ENCODE measurements at places on chromosomes 13 and 19. TPM values are rescaled to one million over a fixed set of nuclear protein-coding genes. Genes with fewer than 3 reads are reported as not detected.

The MBD3L2 gene
- not detected for total RNA-seq

The TLE6 gene
- total RNA-seq: 1.1 TPM

The TTYH1 gene
- total RNA-seq: 2.8 TPM

The PROZ gene
- total RNA-seq: not detected

The PRSS57 gene
- not detected for total RNA-seq

The FFAR2 gene
- total RNA-seq: 0.32 TPM

The SULT2A1 gene
- not detected for total RNA-seq

The IGSF23 gene
- not detected for total RNA-seq

The ERICH4 gene
- total RNA-seq: not detected

The PRTN3 gene
- not detected for total RNA-seq

The GAS6 gene
- 189 TPM for total RNA-seq

GRCh38 chr13:32538143-32538620, 413 bp downstream of the N4BP2L2 start:
- no peak for DNase-seq

GRCh38 chr13:40377783-40378182, 288.7 kb downstream of the FOXO1 start:
- DNase-seq: no peak

GRCh38 chr13:44573071-44573470, 3.1 kb downstream of the TSC22D1 start:
- DNase-seq: no peak

DNA sequence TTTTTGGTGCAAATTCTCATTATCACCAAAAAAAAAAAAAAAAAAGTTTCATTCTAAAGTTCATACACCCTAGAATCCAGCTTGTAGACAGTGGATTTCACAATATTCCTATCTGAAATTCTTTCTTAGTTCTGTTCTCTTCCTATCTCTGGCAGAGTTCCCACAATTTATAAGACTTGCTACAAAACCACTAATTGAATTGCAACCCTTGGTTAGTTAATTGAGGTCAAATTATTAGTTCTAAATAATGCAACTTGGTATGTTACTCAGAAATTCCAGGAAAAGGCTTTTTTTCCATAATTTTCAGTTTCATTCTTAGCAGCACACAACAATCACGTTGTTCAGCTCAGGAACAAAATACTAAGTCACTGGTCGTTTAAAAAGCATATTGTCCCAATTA, 58.5 kb downstream of the SPATA13 start:
- DNase-seq: no peak

DNA sequence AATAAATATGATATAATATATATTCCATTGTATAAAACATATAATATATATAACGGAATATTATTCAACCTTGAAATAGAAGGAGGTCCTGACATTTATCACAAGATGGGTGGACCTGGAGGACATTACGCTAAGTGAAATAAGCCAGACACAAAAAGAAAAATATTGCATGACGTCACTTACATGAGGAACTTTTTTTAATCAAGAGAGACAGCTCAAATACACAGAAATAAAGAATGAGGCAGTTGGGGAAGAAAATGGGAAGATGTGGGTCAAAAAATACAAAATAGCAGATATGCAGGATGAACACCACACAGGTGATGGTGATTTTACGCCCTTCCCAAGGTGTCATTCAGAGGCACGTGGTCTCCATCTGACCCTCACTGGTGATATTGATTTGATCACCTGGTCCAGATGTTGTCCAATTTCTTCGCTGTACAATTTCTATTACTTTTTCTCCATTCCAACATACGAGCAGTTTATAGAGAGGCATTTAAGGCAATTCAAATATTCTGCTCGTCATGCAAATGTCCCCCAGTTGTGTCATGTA, 513 bp upstream of the ZNF317 start:
- no peak for DNase-seq

- no peak for DNase-seq
Observed at GRCh38 chr19:10637894-10638293, 12.5 kb downstream of the SLC44A2 start.

DNA sequence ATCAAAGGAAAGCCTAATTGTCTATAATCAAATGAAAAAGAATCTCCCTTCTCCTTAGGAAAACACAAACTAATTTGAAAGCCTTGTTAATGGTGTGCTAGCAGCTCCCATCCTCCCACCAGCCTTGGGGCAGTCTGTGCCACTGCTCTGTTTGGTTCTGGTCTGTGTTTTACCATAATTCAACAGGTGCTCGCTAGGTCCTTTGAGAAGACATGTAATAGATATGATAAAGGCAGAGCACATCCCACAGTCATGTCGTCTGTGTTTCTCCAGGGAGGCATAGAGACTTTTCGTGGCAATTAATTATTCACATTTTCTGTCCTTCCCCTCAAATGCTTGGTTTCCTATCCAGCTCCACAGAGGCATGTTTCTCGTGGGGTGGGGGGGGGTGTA, 23.8 kb downstream of the FAM124A start:
- DNase-seq: no peak

DNA sequence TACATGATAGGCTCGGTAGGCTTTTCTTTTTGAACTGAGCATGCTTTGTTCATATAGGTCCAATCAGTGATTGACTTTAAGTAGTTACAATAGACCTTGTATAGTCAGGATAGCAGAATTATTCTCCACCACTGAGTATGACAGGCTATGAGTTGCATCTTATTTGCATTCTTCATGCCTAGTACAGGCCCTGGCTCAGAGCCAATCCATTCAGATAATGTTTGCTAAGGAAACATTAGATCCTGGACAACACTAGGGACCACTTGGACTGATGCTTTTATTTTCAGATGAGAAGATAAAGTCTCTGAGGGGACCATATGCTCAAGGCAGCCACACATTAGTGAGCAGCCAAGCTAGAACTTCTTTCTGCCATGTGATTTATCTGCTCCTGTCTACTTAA, 133.9 kb downstream of the KL start:
- no peak for DNase-seq

GRCh38 chr19:392375-392970, 16.5 kb downstream of the C2CD4C start:
- DNase-seq: peak; percentile 0

DNA sequence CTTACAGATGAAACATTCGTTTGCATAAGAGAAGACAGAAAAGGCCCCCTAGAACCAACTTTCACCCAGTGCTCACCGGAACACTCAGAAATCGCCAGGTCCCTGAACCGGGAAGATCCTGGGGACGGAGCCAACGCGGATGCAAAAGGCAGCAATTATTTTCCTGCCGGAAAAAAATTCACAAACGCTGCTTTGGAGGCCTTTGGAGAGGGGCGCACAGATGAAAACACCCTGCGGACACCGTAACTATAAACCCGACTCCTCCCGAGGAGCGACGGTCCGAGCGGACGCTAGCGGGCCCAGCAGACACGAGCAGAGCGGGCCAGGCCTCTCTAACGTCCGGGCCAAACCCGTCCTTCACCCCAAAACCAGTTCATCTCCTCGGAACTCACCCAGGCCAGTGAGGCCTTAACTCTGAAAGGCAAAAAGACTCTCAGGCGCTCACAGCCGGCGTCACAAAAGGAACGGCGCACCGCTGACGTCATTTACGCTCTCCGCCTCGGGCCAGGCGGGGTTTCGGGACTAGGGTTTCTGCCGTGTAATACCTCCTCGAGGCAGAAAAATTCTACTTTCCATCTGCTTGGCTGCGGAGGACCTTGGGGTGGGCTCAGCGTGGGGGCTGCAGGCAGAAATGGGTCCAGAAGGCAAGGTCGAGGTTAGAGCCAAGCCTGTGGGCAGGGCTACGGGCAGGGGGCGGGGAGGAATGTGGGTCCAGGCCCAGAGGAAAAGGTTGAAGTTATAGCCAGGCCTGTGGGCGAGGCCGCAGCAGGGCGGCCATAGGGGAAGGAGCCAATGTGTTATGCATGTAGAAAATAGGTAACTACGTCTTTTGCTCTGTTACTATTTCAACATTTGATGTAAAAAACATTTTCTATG, at the start of gene ZNF426:
ZNF426 (minus strand) TSS at position 463 of the 876 bp plus-strand sequence. CDS start 2,413 bp downstream, outside the sequence.
- DNase-seq: peak; percentile 93

- DNase-seq: no peak
Observed at GRCh38 chr13:103031332-103031873, 34.8 kb downstream of the SLC10A2 start.

DNA sequence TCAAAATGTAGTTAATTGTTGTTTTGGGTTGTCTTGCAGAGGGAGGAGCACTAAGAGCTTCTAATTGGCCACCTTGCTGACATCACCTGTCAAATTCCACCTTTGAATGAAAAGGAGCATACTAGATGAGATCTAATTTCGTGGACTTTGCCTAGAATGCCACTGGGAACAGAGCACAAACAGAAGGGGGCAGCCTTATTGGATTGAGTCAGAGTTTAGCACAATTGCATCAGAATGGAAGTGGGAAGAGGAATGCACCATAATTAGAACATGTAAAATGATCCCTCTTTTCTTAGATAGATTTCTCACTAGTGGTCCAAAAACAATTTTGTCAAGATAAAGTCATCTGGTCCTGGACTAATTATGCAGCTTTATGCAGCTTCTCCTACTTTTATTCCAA, 1552.2 kb downstream of the PCDH9 start:
- DNase-seq: no peak

- DNase-seq: no peak
Observed at GRCh38 chr19:41880329-41880708, 2.7 kb upstream of the ARHGEF1 start.

DNA sequence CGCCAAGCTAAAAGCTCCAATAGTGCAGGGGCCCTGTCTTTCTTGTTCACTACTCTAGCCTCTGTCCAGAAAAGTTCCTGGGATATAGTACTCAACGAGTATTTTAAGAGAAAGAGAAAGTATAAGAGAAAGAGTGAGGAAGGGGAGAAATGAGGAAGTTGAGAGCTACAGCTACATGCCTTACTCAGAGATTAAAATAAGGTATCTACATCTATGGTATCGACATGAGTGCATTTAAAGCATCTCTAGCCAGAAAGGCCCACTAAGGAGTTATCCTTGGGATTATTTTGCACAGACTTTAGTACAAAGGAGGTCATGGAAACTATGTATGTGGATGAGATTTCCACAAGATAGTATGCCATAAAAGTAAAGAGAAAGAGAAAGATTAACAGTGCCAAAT, 28.5 kb downstream of the MYCBP2 start:
- DNase-seq: no peak

GRCh38 chr19:10120538-10121189, 965 bp upstream of the EIF3G start:
- DNase-seq: no peak

- no peak for DNase-seq
Observed at GRCh38 chr13:35716729-35717128, 240.2 kb upstream of the MAB21L1 start.

GRCh38 chr13:25116044-25116443, 20.1 kb downstream of the PABPC3 start:
- no peak for DNase-seq

DNA sequence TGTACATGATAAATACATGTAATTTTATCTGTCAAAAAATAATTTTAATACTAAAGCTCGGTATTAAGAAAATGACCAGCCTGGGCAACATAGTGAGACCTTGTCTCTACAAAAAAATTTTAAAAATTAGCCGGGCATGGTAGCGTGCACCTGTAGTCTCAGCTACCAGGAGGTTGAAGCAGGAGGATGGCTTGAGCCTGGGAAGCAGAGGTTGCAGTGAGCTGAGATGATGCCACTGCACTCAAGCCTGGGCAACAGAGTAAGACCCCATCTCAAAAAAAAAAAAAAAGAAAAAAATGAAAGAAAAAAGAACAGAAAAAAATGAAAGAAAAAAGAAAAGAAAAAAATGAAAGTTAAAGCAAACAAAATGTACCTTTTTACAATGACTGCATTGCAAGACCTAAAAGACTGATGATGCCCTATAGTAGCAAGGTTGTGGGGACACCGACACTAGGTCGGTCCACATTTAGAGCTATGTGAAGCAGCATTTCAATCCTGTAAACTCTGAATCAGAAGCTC, 5.3 kb downstream of the ZFP14 start:
- DNase-seq: no peak

DNA sequence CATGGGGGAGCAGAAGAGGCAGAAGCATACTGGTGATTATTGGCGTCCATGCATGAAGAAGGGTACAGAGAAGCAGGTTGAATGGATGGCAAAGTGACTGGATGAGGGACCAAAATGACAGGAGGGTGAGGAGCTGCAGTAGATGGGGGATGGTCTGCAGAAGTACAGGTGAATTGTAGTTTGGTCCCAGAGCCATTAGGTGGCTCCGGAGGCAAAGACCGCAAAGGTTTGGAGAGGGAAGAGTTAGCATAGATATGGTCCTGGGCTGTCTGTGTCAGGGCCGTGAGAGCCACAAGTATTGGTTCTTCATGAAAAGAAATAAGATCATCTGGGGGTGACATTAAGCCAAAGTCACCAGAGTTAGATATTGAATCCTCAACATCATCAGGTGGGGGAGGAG, 59.0 kb upstream of the ZNF726 start:
- DNase-seq: no peak

GRCh38 chr13:31914843-31915242, 116.7 kb upstream of the FRY start:
- no peak for DNase-seq

GRCh38 chr19:9917321-9917720, 19.0 kb downstream of the OLFM2 start:
- no peak for DNase-seq

GRCh38 chr13:40993987-40994386, 25.1 kb downstream of the ELF1 start:
- DNase-seq: no peak

- DNase-seq: no peak
Observed at GRCh38 chr13:45410466-45410865, 7.7 kb downstream of the SLC25A30 start.

DNA sequence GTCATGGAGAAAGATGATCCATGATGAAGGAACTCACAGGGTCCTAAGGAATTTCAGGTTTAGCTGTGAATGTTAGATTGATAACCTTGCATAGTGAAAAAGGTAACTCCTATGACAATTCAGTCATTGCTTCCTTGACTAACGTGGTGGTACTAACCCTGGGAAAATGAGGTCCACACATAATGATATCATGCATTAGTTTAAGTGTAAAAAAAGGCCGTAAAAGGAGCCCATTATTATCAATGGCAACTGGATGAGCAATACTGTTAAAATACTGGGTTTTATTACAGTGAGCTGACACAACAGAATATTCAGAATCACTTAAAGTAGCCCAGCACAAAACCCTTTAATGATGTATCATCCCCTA, 515.4 kb downstream of the DCT start:
- DNase-seq: no peak

DNA sequence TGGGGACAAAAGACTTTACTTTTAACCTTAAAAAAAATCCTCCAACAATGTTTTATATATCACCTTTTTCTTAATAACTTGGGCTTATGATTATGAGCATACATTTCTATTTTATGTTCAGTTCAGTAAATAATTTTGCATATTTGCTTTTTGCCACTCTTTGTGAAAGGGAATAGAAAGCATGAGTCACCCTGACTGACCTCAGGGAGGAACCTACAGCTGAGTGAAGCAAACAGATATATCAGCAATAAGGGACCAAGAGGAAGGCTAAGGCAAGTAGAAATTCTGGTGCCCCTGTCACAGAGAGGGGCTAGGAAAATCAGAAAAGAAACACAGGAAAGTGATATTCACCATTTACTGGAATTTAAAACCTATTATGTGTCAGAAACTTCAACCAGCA, 37.2 kb upstream of the SOHLH2 start:
- no peak for DNase-seq

- DNase-seq: peak; percentile 89
Observed at GRCh38 chr19:12983542-12984142, 11.6 kb upstream of the NFIX start.

GRCh38 chr19:7265963-7266362, 28.3 kb downstream of the INSR start:
- DNase-seq: no peak
